ENCODE measurements at places on chromosomes 3 and 15. TPM values are rescaled to one million over a fixed set of nuclear protein-coding genes. Genes with fewer than 3 reads are reported as not detected.

Gene ARMC8
- polyA plus RNA-seq, result 40.9 TPM

Gene SEC61A1
- 230 TPM for polyA plus RNA-seq

Gene SCAANT1
- polyA plus RNA-seq, result not detected

Gene GUCA1C
- 0.15 TPM for polyA plus RNA-seq

Gene CTDSPL2
- polyA plus RNA-seq, result 25.3 TPM

Gene SPRED1
- polyA plus RNA-seq, result 6.8 TPM

Gene UBAP1L
- polyA plus RNA-seq, result 0.31 TPM

Gene ACTRT3
- polyA plus RNA-seq, result 1.3 TPM

Gene MNS1
- 0.41 TPM for polyA plus RNA-seq

Gene SLC22A13
- polyA plus RNA-seq, result 0.14 TPM

Gene CYP1A2
- polyA plus RNA-seq, result not detected

Gene C2CD4B
- polyA plus RNA-seq, result not detected

Gene CCDC33
- polyA plus RNA-seq, result 0.20 TPM

Gene PLCB2
- 0.97 TPM for polyA plus RNA-seq

Gene SLC28A2
- not detected for polyA plus RNA-seq

Gene PYGO1
- 0.19 TPM for polyA plus RNA-seq

Gene TUSC2
- 34.4 TPM for polyA plus RNA-seq

Gene FEZF2
- not detected for polyA plus RNA-seq

Gene ZKSCAN7
- polyA plus RNA-seq, result 0.88 TPM

Gene PRR20G
- not detected for polyA plus RNA-seq

Gene SLC38A3
- 0.06 TPM for polyA plus RNA-seq

Gene GP5
- not detected for polyA plus RNA-seq

Gene PDZRN3
- 0.95 TPM for polyA plus RNA-seq

Gene ARHGEF26
- 1.2 TPM for polyA plus RNA-seq

Gene TRH
- polyA plus RNA-seq, result not detected

Gene GATA2
- polyA plus RNA-seq, result 0.10 TPM

Gene SLC15A2
- 0.29 TPM for polyA plus RNA-seq

Gene CRABP1
- not detected for polyA plus RNA-seq

Gene PRTG
- polyA plus RNA-seq, result 0.01 TPM
